CD4-positive, alpha-beta T cell treated with Interleukin-4 for 1 hour (primary cell): ENCODE measurements at places on chromosomes 4 and X.

- DNase-seq: no peak
Measured at GRCh38 chrX:39633293-39633692, 464.5 kb downstream of the BCOR start.

DNA sequence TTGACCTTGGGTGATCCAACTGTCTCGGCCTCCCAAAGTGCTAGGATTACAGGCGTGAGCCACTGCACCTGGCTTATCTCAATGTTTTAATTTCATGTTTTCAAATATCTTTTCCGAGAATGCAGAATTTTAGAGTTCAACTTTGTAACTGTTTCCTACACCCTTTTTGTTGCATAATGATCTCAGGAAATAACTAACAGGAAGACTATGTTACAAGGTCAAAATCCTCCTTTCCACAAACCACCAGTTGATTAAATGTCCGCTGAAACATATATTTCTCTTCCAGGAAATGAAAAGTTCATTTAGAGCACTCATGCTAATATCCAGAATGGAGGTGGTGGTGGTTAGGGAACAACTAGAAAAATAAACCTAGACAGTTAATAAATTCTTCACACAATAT is 377.8 kb downstream of the PPP4R3C start:
- DNase-seq: no peak

DNA sequence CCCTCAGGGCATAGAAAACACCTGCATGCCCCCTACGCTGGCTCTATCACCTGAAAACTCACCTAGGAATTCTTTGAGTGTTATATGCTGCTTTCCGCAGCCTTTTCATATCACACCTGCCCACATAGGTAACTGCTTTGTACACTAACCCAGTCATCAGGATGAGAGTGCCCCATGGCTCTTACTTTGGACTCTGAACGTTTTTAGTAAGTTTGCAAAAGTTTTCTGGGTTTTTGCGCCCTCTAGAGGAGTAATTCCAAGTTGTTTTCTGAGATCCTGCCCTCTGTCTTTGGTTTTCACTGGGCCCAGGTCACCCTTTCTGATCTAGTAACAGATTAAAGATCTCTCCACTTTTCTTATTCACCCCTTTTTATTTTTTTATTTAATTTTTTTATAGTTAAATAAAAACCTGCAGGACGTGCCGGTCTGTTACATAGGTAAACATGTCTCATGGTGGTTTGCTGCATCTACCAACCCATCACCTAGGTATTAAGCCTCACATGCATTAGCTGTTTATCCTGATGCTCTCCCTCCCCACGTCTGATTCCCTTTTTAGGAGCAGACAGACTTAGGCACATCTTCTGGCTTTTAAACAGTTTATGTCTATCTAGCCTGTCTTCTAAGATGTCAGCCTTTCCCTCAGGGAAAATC is 139.2 kb downstream of the NWD2 start:
- no peak for DNase-seq

GRCh38 chr4:95204267-95204844 is 344.4 kb downstream of the UNC5C start:
- DNase-seq: no peak

- no peak for DNase-seq
Measured at GRCh38 chrX:38102875-38103274, 96.5 kb downstream of the SYTL5 start.

- no peak for DNase-seq
Measured at GRCh38 chrX:435536-436122, 48.9 kb upstream of the PPP2R3B start.

- DNase-seq: no peak
Measured at GRCh38 chrX:56791456-56791855, 62.4 kb downstream of the NBDY start.

DNA sequence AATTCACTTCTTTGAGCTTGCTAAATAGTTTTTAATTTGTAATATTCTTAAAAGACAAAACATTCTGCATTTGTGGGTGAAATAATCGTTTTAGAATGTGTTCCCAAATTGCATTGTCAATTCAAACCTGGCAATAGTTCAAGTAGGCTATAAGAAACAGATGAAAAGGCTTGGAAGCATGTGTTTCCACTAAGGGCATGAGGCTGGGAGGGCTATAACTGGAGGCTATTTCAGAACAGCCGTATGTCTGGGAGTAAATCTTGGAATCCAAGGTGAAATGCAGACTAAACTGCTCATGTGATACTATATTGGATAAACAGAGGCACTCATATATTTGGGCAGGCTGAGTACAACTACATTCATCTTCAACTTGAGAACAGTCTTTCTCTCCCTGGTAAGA is 117.4 kb upstream of the GRPR start:
- DNase-seq: no peak

GRCh38 chrX:20181598-20182329 is 40.1 kb upstream of the EIF1AX start:
- DNase-seq: no peak

DNA sequence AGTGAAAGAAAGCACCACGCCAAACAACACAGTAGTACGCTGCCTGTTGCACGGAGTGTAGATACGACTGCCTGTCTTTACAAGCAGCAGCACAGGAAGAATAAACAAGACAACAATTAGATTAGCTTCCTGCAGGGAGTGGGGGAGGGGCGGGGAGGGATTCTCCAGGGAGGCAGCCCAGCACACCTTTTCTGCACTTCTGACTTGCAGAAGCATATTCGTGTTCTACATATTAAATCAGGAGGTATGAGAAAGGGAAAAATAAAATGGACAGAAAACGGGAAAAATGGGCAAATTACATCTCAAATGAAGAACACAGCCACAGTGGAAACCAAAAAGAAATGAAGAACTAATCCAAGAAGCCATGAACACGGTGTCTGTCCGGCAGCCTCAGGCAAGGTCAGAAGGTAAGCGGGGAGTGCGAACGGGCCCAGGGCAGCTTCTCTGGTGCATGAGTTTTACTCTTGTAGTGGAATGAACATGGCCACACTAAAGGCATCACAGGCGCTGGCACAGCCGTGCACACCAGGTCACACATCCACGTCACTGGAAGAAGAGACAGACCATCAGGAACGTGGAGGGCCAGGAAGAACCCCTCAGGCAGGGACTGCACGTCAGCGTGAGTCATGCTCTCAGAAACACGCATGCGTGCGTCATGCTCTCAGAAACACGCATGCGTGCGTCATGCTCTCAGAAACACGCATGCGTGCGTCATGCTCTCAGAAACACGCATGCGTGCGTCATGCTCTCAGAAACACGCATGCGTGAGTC is 20.1 kb upstream of the ADRA2C start:
- DNase-seq: no peak

- DNase-seq: no peak
Measured at GRCh38 chr4:85482010-85482738, 7.2 kb downstream of the ARHGAP24 start.

GRCh38 chr4:158704274-158704673 is 18.9 kb downstream of the PPID start:
- no peak for DNase-seq

GRCh38 chrX:69746051-69746450 is 130.1 kb downstream of the EDA start:
- no peak for DNase-seq

DNA sequence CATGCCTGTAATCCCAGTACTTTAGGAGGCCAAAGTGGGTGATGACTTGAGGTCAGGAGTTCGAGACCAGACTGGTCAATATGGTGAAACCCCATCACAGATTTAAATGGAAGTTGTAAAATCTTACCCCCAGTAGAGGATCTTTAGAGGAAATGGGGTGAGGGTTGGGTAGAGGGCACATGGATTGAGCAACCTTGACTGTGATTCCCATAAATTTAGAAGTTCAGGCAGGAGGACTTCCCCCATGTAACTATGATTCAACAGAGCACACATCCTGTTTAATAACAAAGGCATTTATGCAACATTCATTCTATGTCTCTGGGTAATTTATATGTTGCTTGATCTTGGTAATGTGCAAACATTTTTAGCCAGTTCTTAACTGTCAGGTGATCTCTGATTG is 143.1 kb downstream of the RBM47 start:
- DNase-seq: peak; percentile 7

- DNase-seq: no peak
Measured at GRCh38 chr4:107838861-107839565, 14.3 kb downstream of the SGMS2 start.

- DNase-seq: no peak
Measured at GRCh38 chr4:1471443-1472147, 65.4 kb upstream of the NKX1-1 start.

GRCh38 chr4:21184788-21185187 is 484.5 kb downstream of the PACRGL start:
- DNase-seq: no peak

GRCh38 chrX:84469226-84469625 is 33.0 kb downstream of the HDX start:
- no peak for DNase-seq

- DNase-seq: no peak
Measured at GRCh38 chrX:56564921-56565840, 1.8 kb downstream of the UBQLN2 start.

GRCh38 chr4:63620271-63620670 is 789.0 kb downstream of the TECRL start:
- DNase-seq: no peak

GRCh38 chr4:84597450-84597849 is 14.5 kb downstream of the CDS1 start:
- no peak for DNase-seq

GRCh38 chr4:97252615-97253154 is 890.6 kb downstream of the STPG2 start:
- DNase-seq: no peak

GRCh38 chr4:48008021-48008596 is 8.4 kb downstream of the CNGA1 start:
- no peak for DNase-seq

GRCh38 chrX:143648705-143649104 is 12.8 kb upstream of the SLITRK4 start:
- no peak for DNase-seq

- no peak for DNase-seq
Measured at GRCh38 chr4:144948009-144948408, 150.0 kb downstream of the ANAPC10 start.

- no peak for DNase-seq
Measured at GRCh38 chr4:106034220-106034619, 138.9 kb downstream of the NPNT start.

DNA sequence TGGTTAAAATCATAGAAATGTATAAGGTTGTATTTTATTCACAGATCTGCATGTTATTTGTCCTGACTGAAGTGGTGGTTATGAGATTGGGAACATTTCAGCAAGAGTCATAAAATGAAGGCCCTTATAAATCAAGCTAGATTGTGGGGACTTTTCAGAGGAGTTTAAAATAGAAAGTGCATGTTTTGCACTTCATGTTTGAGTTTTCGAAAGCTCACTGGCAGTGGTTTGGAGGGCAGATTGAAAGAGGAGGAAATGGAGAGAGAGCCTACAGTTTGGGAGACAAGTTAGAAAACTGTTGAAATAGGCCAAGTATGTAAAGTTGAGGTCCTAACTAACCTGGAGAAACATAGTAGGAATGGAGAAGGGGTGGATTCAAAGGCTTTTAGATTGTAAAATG is 124.9 kb downstream of the KDM6A start:
- no peak for DNase-seq

GRCh38 chrX:18607966-18608365 is 63.9 kb downstream of the RS1 start:
- DNase-seq: no peak

DNA sequence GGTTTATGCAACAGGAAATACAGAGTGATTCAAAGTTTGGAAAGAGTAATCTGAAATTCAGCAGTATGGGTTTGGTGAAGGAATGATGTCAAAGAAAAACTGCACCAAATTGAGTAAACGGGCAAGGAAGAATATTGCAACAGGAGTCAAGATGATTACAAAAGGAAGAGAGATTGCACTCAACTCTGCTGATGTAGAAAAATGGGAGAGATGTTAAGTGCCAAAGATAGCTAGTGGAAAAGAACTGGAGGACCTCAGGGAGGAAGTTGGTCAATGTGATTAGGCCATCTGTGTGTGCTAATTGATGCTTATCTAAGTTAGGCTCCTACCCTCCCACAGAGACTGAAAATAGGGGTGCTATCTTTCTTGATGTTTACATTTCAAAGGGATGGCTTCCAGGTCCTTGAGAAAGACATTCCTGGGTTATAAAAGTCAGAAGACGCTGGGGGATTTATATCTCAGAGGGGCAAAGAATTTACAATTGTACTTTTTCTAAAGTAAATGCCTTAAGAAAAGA is 167.4 kb upstream of the FAM47A start:
- DNase-seq: no peak

- no peak for DNase-seq
Measured at GRCh38 chrX:131734621-131735020, 190.7 kb downstream of the OR13H1 start.

- no peak for DNase-seq
Measured at GRCh38 chr4:175125410-175126068, 207.4 kb downstream of the ADAM29 start.

GRCh38 chr4:36172656-36173055 is 71.7 kb downstream of the ARAP2 start:
- no peak for DNase-seq

- peak; percentile 88 for DNase-seq
Measured at GRCh38 chrX:47380268-47380667, 9.9 kb downstream of the ZNF157 start.
